Kidney (tissue), 22 donors: ENCODE measurements at places on chromosomes 6 and 20. TPM values are rescaled to one million over a fixed set of nuclear protein-coding genes. Genes with fewer than 3 reads are reported as not detected.

GRCh38 chr6:170375661-170376060, 69.1 kb downstream of the FAM120B start:
- H3K27me3 ChIP-seq, result no peaks in the 10 kb centered on the region
- no peak overlapping the region for H3K27ac ChIP-seq
- peaks cover 4% of the 10 kb centered on the region for H3K36me3 ChIP-seq
- peaks cover 4% of the 10 kb centered on the region for H3K4me1 ChIP-seq
- no peak for DNase-seq

DNA sequence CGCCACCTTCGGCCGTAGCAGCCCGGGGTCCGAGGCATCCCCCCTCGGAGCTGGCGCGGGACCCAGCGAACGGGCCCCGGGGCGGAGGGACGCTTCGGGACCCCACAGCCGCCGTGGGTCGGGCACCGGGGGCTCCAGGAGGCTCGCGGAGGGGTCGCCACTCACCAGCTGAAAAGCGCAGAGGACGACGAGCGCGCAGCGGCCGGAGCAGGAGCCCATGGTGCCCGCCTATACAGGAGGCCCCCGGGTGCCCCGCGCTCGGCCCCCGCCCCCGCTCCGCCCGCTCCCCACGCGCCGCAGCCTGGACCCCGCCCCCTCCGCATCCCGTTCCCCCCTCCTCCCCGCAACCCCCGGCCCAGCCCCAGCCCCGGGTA, at the start of gene NKAIN4:
Gene NKAIN4, minus strand, starts transcription at position 232 of the 374 bp plus-strand sequence. Its CDS starts 13 bp downstream, at position 219.
- H3K27me3 ChIP-seq, result no peaks in the 10 kb centered on the region
- no peak for DNase-seq
- no peaks in the 10 kb centered on the region for H3K36me3 ChIP-seq
- no peaks in the 10 kb centered on the region for H3K4me1 ChIP-seq
- H3K4me3 ChIP-seq, result no peak within 1 kb of the TSS
- no peak within 1 kb of the TSS for H3K27ac ChIP-seq

DNA sequence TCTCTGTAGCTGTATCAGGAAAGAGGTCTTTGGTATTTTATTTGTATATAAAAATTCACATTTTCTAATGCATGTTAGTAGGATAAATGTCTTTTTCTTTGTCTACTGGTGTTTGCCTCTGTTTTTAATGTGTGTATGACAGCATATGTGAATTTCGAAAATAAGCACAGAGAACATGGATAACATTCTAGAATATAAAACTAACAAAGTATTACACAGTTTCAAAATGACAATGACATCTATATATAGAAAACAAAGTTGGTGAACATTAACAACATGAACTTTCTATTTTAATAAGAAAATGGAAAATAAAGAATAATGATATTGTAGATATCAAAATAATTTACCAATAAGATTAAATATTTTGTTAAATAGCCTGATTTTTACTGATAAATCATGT, 608.0 kb downstream of the COL12A1 start:
- H3K27me3 ChIP-seq, result no peaks in the 10 kb centered on the region
- DNase-seq, result no peak
- H3K4me3 ChIP-seq, result no peak overlapping the region
- H3K36me3 ChIP-seq, result no peaks in the 10 kb centered on the region
- no peaks in the 10 kb centered on the region for H3K4me1 ChIP-seq
- H3K27ac ChIP-seq, result no peak overlapping the region

DNA sequence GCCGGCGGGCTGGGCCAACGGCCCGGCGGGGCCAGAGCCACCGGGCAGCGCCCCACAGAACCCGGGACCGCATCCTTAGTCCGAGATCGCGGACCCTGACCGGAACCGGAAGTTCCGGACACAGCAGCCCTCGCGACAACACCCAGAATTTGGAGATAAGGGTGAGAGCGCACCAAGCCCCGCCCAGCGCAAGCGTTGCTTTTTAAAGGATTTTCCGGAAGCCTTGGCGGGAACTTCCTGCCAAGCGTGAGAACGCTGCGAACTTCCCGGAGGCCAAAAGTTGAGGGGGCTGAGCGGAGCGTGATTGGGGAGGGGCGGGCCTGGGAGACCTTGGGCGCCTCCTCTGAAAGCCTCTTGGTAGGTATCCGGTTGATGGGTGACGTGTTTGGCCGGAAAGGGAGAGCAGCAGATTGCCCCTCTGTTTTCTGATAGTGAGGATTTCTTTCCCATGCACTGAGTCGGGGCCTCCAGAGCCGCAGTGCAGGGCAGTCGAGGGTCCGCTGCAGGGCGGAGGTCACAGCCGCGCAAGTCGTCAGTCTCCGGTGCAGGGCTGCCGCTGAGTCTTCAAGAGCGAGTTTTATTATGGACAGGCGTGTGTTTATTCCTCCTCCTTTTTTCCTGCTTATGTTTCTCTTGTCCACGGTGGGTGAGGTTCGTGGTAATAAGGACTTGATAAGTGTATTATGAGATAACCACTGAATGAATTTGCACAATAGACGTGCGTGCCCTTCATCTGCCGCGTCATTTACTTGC, at the start of gene MTRF1L:
Gene MTRF1L, minus strand, starts transcription at position 97 of the 753 bp plus-strand sequence. Its CDS starts 24 bp downstream, at position 73.
- H3K4me1 ChIP-seq, result peaks cover 2% of the 10 kb centered on the region
- H3K4me3 ChIP-seq, result peak within 1 kb of the TSS; percentile 99
- no peaks in the 10 kb centered on the region for H3K36me3 ChIP-seq
- peak; percentile 97 for DNase-seq
- peak within 1 kb of the TSS; percentile 85 for H3K27ac ChIP-seq

DNA sequence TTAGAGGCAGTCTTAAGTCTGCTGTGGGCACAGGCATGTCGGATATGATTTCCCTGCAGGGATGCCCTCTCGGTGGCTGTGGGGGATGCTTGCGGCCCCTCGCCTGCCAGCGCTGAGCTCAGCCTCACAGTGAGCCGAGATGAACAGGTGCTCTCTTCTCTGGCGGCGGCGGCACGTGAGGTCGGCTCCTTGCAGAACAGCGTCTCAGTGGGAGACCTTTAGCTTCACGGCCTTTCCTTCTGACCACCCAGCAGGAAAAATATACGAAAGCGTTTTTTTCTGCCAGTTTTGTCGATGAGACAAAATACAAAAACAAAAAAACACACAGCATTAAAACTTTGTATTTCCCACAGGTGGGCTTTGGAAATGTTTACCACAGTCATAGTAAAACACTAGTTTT, 23.6 kb downstream of the FOXA2 start:
- no peak overlapping the region for H3K4me3 ChIP-seq
- H3K27ac ChIP-seq, result no peak overlapping the region
- no peaks in the 10 kb centered on the region for H3K36me3 ChIP-seq

DNA sequence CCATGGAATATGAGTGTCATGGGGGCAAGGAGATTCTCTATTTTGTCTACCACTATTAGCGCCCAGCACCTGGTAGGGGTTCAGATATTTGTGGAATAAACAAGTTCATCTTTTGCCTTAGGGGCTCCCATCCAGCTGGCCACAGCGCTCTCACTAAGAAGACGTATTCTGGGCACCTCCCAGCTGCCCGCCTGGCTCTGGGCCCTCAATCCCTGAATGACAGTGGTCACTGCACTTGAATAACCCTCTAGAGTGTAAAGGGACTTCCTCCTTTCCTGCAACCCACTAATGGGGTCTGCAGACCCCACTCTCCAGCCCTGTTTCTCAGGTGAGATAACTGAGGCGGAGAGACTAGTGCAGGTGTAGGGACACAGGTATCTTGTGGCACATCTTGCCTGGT, 36.2 kb downstream of the SNX5 start:
- no peaks in the 10 kb centered on the region for H3K36me3 ChIP-seq
- peaks cover 13% of the 10 kb centered on the region for H3K4me1 ChIP-seq
- no peak overlapping the region for H3K4me3 ChIP-seq
- no peak overlapping the region for H3K27ac ChIP-seq
- DNase-seq, result no peak

DNA sequence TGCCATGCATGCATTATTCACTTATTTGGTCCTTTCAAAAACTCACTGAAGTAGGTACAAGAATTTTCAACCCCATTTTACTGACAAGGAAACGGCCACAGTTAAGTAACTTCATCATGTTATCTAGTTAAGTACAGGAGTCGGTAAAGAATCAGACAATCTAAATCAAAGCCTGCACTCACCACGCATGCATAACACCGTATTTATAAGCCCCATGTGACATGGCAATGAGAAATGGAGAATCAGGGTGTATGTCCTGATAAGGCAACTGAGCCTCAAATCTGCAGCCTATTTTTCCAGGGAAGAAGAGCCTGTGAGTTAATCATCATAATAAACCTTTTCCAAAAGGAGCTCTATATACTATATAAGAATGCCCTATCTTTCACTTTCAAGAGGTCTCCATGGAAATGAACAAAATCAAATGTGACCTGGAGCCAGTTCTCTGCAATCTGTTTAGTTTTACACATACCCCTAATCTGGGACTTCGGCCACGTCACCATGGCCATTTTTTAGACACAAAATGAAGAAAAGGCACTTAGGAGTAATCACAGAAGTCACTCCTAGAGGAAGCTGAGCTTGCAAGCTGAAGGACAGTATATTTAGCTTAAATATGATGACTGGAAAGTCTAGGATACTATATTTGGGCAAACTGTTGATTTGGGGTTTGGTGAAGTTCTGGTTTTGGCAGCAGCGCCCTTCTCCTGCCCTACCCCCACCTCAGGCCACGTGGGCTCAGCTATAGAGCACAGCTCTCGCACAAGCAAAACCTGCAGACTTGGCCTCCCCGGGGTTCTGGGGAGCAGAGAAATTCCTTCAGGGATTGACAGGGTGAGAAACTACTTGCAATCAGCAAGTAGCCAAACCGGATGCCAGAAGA, 19.2 kb downstream of the TRAM2 start:
- H3K27ac ChIP-seq, result no peak overlapping the region
- no peaks in the 10 kb centered on the region for H3K27me3 ChIP-seq
- DNase-seq, result no peak
- no peaks in the 10 kb centered on the region for H3K4me1 ChIP-seq
- H3K4me3 ChIP-seq, result no peak overlapping the region

DNA sequence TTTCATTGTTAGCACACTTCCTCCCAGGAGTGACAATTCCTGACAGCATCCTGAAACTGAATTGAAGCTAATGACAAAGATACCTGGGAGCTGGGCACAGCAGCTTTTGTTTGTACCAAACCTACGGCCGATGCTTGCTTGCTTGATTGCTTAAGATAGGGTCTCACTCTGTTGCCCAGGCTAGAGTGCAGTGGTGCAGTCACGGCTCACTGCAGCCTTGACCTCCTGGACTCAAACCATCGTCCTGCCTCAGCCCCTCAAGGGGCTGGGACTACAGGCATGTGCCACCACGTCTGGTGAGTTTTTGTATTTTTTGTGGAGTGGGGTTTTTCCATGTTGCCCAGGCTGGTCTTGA, 84.7 kb upstream of the SCP2D1 start:
- DNase-seq, result no peak
- H3K4me3 ChIP-seq, result no peak overlapping the region
- H3K4me1 ChIP-seq, result no peaks in the 10 kb centered on the region
- H3K27ac ChIP-seq, result no peak overlapping the region
- H3K36me3 ChIP-seq, result no peaks in the 10 kb centered on the region

GRCh38 chr6:43575105-43575771, 600 bp downstream of the XPO5 start:
- H3K27ac ChIP-seq, result no peak overlapping the region
- peak overlapping the region; percentile 94 for H3K4me3 ChIP-seq
- no peaks in the 10 kb centered on the region for H3K27me3 ChIP-seq
- DNase-seq, result peak; percentile 76

GRCh38 chr6:20791944-20792343, 257.7 kb downstream of the CDKAL1 start:
- no peak overlapping the region for H3K4me3 ChIP-seq
- H3K27ac ChIP-seq, result no peak overlapping the region
- H3K4me1 ChIP-seq, result no peaks in the 10 kb centered on the region
- H3K36me3 ChIP-seq, result no peaks in the 10 kb centered on the region
- H3K27me3 ChIP-seq, result no peaks in the 10 kb centered on the region
- no peak for DNase-seq

DNA sequence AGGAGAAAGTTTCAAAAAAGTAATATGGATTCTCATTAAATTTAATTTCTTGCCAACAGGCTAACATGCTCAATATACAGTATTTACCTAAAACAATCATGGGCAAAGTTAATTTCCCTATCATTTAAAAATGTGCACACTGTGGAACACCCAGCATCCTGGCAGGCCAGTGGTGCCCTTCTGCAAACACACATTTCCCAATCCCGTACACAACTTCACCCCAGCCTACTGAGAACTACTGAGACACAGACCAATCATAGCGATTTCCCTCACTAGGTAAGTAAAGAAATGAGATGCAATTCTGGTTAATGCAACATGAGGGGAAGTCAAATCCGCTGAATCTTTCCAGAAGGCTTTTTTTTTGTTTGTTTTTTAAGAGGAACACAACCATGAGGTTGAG, 7.6 kb downstream of the USP45 start:
- DNase-seq, result no peak
- no peaks in the 10 kb centered on the region for H3K4me1 ChIP-seq
- H3K4me3 ChIP-seq, result no peak overlapping the region
- peaks cover under 1% of the 10 kb centered on the region for H3K36me3 ChIP-seq
- no peaks in the 10 kb centered on the region for H3K27me3 ChIP-seq
- H3K27ac ChIP-seq, result no peak overlapping the region

- H3K4me1 ChIP-seq, result no peaks in the 10 kb centered on the region
- no peak for DNase-seq
- no peaks in the 10 kb centered on the region for H3K36me3 ChIP-seq
- H3K4me3 ChIP-seq, result no peak overlapping the region
These were observed 20.9 kb downstream of the TPX2 start for GRCh38 chr20:31759836-31760518.

DNA sequence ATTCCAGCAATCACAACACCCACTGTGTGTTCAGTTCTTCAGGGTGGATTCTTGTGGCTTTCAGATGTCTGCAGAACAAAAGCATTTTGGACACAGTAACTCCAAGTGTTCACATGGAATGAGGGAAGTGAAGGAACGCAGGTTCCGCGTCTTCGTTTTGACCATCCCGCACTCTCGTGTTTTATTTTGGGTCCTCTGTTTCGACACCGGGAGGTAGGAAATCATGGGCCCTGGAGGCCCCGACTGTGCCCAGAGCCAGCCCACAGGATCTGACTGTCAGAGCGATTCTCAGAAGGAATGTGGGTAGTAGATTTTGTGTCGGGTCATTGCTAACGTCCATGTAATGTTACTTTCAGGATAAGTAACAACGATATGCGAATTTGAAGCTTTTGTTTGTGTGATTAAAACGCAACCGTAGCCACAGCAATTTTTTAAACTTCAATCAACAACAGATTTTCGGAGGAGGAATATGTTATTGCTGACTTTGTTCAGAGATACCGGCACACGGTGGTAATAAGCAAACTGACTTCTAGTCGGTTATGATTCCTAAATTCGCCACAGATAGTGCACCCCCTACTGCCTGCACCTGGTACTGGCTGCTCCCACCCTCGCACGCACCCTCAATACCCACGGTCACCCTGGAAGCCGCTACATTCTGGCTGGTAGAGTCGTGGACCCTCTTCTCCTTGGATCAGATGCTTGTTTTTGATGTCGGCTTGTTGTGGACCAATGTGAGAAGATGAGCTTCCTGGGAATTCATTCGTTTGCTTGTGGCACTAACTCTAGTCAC, 10.5 kb downstream of the NPEPL1 start:
- no peaks in the 10 kb centered on the region for H3K4me1 ChIP-seq
- H3K36me3 ChIP-seq, result peaks cover 5% of the 10 kb centered on the region
- no peaks in the 10 kb centered on the region for H3K27me3 ChIP-seq
- no peak overlapping the region for H3K4me3 ChIP-seq
- no peak overlapping the region for H3K27ac ChIP-seq

PKIG gene
- total RNA-seq, result 71.1 TPM

ACSS1 gene
- total RNA-seq, result 30.6 TPM

HLA-DPB1 gene
- 181 TPM for total RNA-seq

SEMG1 gene
- not detected for total RNA-seq

GJA10 gene
- not detected for total RNA-seq

WFDC2 gene
- 2,874 TPM for total RNA-seq

LIME1 gene
- total RNA-seq, result 12.1 TPM

APOM gene
- 4.6 TPM for total RNA-seq

SMPDL3A gene
- 10.7 TPM for total RNA-seq

PTK7 gene
- total RNA-seq, result 55.2 TPM
